Testis (tissue), 5 donors: ENCODE measurements at places on chromosomes 16 and 17. TPM values are rescaled to one million over a fixed set of nuclear protein-coding genes. Genes with fewer than 3 reads are reported as not detected.

The CCDC200 gene
- total RNA-seq: 22.6 TPM

The ATMIN gene
- total RNA-seq: 53.6 TPM

DNA sequence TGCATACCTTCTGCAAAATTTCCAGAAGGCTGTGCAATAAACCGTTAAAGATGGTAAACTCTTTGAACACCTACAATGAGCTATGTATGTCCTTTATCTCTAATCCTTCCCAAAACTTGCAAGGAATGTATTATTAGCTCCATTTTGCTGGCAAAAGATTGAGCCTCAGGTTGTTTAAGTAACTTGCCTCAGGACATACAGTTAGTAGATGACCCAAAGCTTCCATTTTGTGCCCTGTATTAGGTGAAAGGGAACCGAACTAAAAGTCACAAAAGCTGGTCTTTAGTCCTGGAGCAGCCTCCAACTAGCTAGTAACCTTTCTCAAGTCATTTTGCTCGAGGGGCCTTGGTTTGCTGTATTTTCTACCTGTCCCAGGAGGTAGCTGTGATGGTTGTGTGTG lies 4.3 kb downstream of the ADGRG3 start:
- no peaks in the 10 kb centered on the region for H3K4me1 ChIP-seq
- DNase-seq: no peak
- H3K36me3 ChIP-seq: no peaks in the 10 kb centered on the region
- no peaks in the 10 kb centered on the region for H3K27me3 ChIP-seq
- no peak overlapping the region for H3K4me3 ChIP-seq
- no peak overlapping the region for H3K27ac ChIP-seq

The SYCE1L gene
- total RNA-seq: 7.8 TPM

The AP1G1 gene
- total RNA-seq: 155 TPM

- H3K4me1 ChIP-seq: no peaks in the 10 kb centered on the region
- no peak overlapping the region for H3K4me3 ChIP-seq
- H3K36me3 ChIP-seq: no peaks in the 10 kb centered on the region
- H3K27me3 ChIP-seq: no peaks in the 10 kb centered on the region
- DNase-seq: no peak
- no peak overlapping the region for H3K27ac ChIP-seq
Measured at GRCh38 chr17:34711646-34712045, 132.3 kb downstream of the TMEM132E start.

GRCh38 chr17:54992797-54993639 lies 24.5 kb downstream of the STXBP4 start:
- H3K4me3 ChIP-seq: no peak overlapping the region
- DNase-seq: no peak
- H3K36me3 ChIP-seq: no peaks in the 10 kb centered on the region
- no peaks in the 10 kb centered on the region for H3K27me3 ChIP-seq
